ENCODE measurements at places on chromosomes 1 and 21. TPM values are rescaled to one million over a fixed set of nuclear protein-coding genes. Genes with fewer than 3 reads are reported as not detected.

The PAX7 gene
- total RNA-seq = not detected

The TTC22 gene
- total RNA-seq = under 0.01 TPM

The SPRR2A gene
- total RNA-seq = not detected

The LIPI gene
- not detected for total RNA-seq
